ENCODE measurements at places on chromosomes 16 and 17. TPM values are rescaled to one million over a fixed set of nuclear protein-coding genes. Genes with fewer than 3 reads are reported as not detected.

- DNase-seq = no peak
Measured at GRCh38 chr16:31530405-31530804, 2.7 kb downstream of the AHSP start.

CCL14 gene
- not detected for total RNA-seq

GRCh38 chr17:79622122-79622601 is 11.3 kb upstream of the RBFOX3 start:
- peak; percentile 30 for DNase-seq

REXO5 gene
- total RNA-seq = 5.7 TPM

- peak; percentile 68 for DNase-seq
Measured at GRCh38 chr16:57801098-57801808, 1.0 kb downstream of the KIFC3 start.

GRCh38 chr16:83586461-83587200 is 221.1 kb upstream of the HSBP1 start:
- no peak for DNase-seq

GRCh38 chr17:34998205-34998604 is 17.9 kb downstream of the LIG3 start:
- DNase-seq = peak; percentile 76

DHX58 gene
- total RNA-seq = 11.3 TPM

GRCh38 chr16:57032931-57033330 is 43.6 kb downstream of the NLRC5 start:
- DNase-seq = peak; percentile 59

- DNase-seq = peak; percentile 70
Measured at GRCh38 chr17:7217113-7217987, 2.3 kb downstream of the DLG4 start.

DNA sequence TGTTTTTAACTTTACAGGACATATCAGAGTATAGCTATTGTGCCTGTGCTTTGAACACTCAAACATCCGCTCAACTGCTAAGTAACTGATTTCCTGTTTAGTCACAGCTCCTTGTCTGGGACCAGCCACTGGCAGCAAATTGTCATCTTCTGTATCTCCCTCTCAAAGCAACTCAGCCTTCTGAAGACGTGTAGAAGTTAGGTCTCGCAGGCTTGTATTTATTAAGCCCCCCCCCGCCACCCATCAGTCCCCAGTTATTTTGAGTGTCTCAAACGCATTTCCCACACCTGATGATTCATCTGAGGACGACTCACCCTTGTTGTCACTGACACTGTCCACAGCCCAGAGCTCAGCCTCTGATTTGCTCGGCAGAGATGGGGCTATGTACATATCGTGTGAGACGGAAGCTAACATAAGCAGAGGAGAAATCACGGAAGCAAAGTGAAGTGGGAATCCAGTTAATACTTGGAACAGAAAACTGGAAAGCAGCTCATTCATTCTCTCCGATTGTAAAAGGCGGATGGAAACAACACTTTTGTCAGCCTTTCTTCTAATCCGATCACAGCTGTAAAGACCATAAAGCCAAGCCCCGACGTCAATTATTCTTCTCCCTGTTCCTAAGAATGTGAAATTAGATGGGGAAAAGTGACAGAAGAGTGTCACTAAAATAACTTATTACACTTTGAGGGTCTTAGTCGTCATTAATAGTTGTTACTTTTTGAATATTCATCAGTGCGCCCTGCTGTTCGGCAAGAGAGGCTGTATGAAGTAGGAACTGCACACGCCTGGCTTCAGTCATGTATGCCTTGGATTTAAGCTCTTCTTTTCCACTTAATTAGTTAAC is 64.2 kb downstream of the PITPNC1 start:
- DNase-seq = peak; percentile 74

DNA sequence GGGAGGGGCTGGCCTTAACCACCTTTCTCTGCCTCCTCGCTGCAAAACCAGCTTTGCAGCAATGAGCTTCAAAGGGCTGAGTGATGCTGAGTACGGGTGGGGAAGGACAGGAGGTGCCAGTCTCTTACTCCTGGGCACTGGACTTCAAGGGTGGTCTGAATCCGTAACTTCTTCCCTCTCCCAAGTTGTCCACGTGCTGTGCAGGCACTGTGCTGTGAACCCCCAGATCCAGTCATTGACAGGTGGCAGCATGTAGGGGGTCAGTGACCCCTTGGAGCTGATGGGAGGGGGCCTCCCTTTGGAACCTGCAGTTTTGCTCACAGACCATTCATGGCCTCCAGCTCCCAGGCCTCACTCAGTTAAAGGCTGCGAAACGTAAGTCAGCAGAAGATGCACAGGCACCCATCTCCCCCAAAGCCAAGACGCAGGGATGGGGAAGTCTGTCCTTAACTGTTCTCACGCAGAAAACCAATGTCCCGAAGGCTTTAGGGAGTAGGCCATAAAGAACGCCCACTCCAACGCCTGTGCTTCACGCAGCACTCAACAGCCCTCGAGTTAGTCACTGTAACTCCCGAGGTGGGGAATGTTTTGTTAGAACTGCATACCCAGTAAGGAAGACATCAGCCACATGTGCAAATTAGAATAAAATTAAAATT is 7.9 kb downstream of the LITAFD start:
- DNase-seq = no peak

GRCh38 chr16:8806272-8806983 is 8.8 kb downstream of the PMM2 start:
- no peak for DNase-seq

TXNL4B gene
- total RNA-seq = 5.6 TPM

- no peak for DNase-seq
Measured at GRCh38 chr16:88144028-88144511, 192.8 kb downstream of the BANP start.

KLHL10 gene
- 1.3 TPM for total RNA-seq

SALL1 gene
- total RNA-seq = not detected

ZFP3 gene
- total RNA-seq = 0.16 TPM

NCBP3 gene
- 13.7 TPM for total RNA-seq

DNA sequence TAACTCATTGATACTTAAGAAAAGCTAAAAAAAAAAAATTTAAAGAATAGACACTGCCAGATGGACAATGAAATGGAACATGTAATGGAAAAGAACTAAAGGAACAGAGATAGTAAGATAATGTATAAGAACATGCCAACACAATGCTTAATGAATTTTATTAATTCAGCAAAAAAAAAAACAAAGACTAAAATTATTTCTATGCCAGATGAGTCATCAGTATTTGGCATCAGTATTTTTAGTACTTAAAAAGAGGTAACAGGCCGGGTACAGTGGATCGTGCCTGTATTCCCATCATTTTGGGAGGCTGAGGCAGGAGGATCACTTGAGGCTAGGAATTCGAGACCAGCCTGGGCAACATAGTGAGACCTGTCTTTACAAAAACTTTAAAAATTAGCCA is 168.5 kb downstream of the CYB561 start:
- DNase-seq = no peak

- DNase-seq = peak; percentile 68
Measured at GRCh38 chr16:89708481-89708931, 7.0 kb upstream of the SPATA2L start.

GRCh38 chr16:27239906-27240655 is 28.5 kb downstream of the NSMCE1 start:
- no peak for DNase-seq

FBXW10 gene
- total RNA-seq = not detected

DNA sequence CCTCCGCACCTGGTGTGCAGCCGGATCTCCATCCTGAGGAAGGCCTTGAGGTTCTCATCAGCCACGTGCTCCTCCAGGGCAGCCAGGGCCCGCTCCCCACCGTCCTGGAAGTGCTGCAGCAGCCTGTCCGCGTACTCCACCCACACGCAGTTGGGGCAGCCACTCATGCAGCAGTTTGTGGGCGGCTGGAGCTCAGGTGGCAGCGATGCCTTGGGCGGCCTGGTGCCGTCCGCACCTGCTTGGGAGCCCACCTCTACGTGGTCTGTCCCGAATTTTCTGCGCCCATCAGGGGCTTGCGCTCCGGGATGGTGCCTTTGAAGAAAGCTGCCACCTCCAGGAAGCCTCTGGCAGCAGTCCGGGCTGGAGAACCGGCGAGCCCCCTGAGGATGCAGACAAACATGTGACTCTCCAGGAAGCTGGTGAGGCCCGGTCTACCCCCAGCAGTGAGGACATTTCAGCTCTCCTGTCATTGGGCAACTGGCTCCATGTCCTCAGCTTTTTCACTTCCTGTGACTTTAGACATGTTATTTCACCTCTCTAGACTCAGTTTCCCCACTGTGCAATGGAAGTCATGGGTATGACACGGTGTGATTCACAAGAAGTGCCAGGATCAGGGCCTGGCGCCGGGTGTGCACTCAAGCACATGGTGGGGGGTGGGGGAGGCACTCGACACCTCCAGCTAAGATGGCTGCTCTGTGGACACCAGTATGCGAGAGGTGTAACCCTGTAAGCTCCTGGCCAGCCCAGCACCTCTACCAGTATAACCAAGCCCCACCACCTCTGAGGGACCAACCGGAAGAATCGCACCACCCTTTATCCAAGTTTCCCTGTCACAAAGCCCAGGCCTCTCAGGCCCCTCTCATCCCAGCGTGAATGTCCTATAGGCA is 957 bp downstream of the OXLD1 start:
- DNase-seq = no peak

DNA sequence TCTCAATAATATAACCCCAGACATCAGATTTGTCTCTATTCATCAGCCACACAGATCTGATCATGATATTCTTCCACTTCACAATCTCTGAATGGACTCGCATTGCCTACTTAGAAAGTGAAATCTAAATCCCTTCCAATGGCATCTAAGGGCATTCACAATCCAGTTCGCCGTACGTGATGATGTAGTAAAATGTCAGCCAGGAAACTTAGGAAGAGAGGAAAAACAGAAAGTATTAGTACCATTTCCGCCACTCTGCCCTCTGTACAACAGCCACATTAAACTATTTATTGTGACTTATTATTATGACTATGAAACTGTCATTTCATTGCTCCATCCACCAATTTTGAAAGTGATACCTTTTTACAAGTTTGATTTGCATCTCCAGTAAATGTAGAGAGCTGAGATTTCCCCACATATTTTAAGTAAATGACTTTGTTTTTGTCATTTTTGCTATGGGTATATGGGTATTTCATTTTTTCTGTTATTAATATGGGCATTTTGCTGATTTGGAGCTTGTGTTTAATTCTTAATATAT is 69.4 kb upstream of the SMIM36 start:
- no peak for DNase-seq

- DNase-seq = no peak
Measured at GRCh38 chr16:7185689-7186088, 147.0 kb upstream of the RBFOX1 start.

GRCh38 chr16:86910161-86910769 is 331.9 kb downstream of the FOXL1 start:
- DNase-seq = no peak

DNA sequence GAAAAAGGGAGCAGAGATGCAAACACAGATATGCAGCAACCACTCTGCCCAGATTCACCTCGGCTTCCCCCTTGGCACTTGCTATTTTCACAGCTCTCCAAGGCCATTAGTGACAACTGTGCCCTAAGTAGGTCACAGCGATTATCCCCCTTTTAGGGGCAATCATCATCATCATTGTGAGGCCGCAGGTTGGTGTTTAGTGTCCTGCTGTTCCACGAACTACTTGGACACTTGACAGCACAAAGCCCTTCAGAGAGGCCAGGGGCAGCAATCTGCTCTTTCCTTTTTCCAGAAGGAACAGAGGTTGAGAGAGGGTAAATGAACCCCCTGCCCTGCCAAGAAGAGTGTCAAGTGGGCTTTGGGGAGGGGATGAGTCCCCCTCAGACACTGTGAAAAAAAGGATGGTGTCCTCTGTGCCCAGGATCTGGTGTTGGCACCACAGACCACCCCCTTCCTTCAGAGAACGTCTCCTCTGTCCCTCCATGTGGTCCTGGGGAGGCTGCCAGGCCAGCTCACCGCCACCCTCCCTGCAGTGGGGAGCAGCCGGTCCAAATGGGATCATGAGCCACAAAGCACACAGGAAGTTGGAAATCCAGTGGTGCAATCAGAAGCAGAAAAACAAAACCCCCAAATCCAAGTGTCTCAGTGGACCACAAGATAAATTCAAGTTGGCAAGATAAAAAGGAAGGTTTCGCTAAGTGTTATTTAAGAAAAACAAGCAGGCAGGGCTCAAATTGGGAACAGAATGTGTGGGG is 78.4 kb upstream of the MED9 start:
- DNase-seq = no peak

SRSF1 gene
- total RNA-seq = 180 TPM

DNA sequence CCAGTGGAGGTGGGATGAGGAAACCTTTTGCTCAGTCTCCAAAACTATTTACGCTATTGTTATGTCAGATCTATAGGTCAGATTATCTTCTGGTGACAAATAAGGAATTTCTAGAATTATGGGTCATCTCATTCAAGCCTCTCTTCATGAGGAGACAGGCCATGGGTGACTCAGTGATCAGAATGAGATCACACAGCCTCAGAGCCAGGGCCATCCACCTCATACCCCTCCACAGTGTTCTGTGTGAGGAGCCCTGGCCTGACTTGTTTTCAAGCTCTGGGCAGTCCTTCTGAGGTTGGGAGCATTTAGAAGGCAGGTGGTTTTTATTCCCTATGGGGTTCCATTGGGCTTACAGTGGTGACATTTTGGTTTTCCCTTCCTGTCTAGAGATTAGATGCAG is 26.5 kb downstream of the YPEL2 start:
- DNase-seq = peak; percentile 83

SLFN11 gene
- total RNA-seq = 15.1 TPM

DNA sequence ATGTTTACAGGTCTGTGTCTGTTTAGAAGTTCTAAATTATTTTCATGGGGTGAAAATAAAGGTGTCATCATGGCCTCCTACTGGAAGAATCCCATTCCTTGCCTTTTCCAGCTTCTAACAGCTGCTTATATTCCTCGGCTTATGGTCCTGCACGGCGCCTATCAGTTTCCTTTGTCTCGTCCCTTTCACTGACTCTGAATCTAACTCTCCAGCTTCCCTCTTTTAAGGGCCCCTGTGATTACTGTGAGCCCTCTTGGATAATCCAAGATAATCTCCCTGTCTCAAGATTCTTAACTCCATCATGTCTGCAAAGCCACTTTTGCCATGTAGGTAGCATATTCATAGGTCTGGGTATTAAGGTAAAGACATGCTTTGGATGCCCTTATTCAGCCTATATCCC is 441.0 kb upstream of the ERCC4 start:
- no peak for DNase-seq

- DNase-seq = peak; percentile 31
Measured at GRCh38 chr16:88747588-88748301, 37.3 kb downstream of the PIEZO1 start.

Measured in myocyte (in vitro differentiated cells).